ENCODE measurements at places on chromosomes 12 and 14.

GRCh38 chr12:77062846-77063461 lies 2.4 kb downstream of the E2F7 start:
- no peak for DNase-seq

GRCh38 chr12:40691913-40692764 lies at the start of gene CNTN1:
Gene CNTN1, plus strand, starts transcription at chr12:40692439.
- no peak for DNase-seq

- no peak for DNase-seq
Observed at GRCh38 chr14:102984336-102985102, 62.1 kb downstream of the AMN start.

DNA sequence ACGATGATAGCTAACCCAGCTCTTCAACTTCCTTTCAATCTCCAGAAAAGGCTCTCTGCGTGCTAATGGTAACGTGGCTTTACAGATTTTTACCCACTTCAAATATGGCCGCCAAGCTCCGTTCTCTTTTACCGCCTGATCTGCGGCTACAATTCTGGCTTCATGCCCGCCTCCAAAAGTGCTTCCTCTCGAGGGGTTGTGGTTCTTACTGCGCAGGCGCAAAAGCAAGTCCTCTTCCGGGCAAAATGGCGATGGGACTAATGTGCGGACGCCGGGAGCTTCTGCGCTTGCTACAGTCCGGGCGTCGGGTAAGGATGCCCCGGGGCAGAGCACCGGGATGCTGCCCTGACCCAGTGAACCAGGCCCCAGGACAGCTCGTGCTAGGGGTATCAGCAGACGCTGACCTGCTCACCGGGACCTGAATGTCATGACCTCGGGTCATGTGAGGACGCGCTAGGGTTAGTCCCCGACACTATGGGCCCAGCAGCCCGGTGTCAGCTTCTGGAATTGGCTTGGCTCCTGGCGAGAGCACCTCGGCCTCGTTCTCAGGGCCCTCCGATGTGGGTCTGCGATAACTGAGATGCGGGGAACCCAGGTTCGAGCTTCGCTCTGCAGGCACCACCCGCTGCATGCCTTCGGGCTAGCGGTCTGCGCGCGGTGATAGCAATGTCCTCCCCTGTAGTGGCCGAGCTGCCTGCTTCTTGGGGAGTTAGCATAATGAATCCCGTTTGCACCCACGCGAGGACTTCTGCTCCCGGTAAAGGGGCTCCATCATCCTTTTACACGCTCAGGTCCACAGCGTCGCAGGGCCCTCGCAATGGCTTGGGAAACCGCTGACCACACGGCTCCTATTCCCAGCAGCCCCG lies at the start of gene OXA1L:
TSS of gene OXA1L (plus strand) at position 232 of the 866 bp plus-strand sequence. CDS start at position 246, 14 bp downstream.
- peak; percentile 79 for DNase-seq

DNA sequence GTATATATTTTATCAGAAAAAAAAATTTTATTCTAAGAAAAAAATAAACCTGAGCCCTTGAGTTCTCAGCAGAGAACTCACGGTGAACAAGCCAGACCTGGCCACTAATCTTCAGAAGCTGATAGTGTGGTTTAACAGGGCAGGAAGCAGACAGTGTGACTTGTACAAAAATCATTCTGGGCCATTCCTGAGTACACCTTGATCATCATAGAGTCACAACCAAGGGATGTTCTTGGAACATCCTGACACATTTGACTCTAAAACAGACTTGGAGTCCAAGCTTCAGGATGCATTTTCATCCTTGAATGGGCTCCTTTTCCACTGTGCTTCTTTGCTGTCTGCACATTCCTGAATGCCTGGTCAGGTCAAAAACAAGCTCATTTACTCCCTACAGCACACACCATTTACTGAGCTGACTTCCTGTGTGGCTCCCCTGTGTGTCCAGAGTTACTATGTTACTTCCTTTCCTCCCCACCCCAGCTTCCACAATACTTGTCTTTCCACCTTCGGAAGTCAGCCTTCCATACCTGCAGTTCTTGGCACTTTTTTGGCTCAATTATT lies 112.0 kb downstream of the ANO6 start:
- no peak for DNase-seq

DNA sequence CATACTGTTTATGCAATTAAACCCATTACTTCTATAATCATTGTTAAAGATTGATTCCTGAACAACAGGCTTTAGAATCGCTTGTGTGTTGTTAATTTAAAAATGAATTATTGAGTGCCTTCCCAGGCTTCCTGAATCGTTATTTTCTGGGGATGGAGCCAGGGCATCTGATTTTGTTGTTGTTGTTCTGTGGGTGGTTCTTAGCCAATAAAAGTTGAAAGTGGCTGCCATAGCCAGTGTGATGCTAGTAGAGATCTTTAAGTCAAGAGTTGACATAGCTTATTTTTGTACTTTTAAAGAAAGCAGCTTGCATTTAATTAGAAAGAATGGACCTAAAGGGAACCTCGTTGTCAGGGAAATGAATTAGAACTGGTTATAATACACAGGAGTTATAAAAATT lies 6.4 kb downstream of the GOLGA5 start:
- no peak for DNase-seq

DNA sequence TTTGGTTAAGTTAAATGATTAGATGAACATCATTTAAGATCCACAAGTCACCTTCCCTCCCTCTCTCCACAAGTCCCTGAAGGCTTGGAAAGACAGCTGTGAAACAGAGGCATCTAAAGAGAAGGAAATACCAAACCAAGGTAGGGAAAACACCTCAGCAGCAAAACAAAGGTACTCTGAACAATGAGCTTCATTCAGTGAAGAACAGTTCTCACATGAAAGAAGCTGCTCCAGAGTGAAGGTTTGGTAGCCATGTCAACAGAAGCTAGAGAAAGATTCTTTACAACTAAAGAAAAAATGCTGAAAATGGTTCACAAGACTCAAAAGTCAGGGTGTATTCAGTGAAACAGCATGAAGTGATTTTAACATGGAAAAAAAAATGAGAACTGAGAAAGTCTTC lies 69.4 kb downstream of the FGD6 start:
- DNase-seq, result no peak

DNA sequence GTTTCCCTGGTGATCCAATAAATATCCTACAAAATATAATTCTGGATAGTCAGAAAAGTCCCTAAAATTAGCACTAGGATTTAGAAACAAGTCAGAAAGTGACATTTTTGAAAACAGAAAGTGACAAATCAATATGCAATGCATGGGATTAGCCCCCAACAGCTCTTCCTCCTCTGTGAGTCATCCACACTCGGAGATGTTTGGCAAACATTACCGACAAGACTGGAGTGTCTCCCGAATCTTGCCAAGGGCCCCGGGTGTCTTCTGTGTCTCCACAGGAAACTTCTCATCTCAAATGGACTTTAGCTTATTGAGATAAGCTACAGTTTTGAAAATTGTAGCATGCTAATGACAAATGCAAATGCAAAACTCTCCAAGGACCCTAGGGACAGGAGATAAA lies 398.9 kb upstream of the CCDC196 start:
- DNase-seq, result no peak

- no peak for DNase-seq
Observed at GRCh38 chr12:108690542-108691174, 40.7 kb downstream of the CORO1C start.

DNA sequence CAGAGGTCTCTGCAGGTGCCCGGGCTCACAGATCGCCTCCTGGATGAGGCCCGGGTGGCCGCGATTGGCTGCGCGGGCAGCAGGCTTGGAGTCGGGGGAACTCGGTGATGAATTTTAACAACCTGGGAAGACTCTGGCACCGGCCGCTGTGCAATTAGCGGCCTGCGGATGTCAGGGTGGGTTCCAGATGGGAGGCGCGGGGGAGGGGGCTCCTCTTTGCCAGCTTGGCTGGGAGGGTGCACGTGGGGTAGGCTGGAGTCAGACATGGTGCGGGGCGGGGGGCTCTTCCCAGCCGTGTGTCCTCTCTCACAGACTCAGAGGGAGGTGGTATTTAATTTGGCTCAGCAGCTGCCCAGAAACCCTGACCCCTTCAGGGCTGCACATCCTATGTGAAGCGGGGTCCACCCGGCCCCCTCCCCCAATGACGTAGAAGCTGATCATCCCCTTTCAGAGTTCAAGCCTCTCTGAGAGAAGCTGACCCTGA lies 81.4 kb downstream of the KIF26A start:
- DNase-seq, result no peak

DNA sequence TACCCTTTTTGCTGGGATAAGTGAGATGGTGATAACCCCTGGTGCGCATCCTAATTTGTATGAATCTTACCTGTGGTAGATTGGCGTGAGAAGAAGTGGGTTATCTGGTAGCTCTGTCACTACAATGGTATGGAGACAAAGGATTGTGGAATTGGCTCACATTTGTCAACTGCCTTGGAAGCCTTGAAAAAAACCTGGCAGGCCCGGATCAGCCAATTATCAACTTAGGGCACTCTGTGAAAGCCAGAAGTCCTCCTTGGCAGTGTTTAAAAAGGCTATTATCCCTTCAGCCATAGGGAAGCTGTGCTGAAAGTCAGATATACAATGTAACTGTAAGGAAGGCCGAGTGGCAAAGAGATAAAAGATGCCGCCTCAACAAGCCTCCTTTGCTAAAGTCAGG lies 56.5 kb downstream of the WASHC3 start:
- no peak for DNase-seq

DNA sequence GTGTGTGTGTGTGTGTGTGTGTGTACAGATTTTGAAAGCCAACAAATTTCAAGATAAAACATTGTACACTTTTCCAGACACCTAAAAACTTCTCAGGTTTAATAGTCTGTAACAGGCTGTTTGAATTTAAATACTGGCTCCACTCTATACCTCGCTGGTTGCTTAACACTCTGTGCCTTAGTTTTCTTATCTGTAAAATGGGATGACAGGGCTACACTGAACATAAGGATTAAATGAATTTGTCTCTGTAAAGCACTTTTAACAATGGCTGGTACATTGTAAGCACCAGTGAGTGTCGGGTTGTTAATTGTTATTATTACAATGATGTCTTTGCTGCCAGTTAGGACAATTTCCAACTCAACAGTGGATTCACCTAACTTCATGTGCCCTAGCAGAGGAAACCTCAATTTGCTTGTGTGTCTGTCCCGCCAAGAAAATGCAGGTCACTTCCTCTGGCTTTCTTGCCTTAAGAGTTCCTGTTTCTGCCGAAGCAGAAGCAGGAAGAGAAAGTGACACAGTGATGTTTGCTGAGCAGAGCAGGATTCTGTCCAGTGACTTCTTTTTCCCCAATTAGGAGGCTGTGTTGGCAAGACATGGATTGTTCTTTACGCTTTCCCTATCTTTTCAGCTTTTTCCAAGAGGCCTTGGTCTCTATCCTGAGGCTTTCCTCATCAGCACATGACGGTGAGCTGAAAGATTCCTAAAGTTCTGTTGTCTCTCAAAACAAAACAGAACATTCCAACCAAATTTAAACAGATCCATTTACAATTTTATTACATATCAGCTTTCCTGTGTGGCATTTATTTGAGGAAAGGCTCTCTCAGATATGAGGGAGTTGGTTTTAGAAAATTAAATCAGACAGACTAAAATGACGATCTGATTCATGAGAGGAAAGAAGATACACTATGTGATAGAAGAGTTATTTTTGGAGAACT lies 154.1 kb upstream of the ATP2B1 start:
- DNase-seq, result no peak

DNA sequence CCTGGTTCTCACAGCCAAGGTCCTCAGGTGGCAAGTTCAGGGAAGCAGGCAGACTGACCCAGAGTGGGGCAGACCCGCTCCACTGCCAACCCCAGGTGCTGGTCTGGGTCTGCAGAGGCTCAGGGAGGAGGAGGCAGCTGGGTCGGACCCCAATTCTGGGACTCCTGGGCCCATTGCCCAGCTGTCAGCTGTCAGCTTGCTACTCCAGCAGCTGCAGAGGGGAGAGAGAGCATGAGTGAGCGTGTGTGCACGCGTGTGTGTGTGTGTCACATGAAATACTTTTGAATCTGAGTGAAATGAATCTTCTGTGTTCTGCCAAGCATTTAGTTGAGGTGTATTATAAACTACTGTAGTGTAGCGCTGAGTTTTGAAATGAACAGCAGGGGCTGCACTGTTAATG lies 30.8 kb downstream of the XRCC3 start:
- no peak for DNase-seq

DNA sequence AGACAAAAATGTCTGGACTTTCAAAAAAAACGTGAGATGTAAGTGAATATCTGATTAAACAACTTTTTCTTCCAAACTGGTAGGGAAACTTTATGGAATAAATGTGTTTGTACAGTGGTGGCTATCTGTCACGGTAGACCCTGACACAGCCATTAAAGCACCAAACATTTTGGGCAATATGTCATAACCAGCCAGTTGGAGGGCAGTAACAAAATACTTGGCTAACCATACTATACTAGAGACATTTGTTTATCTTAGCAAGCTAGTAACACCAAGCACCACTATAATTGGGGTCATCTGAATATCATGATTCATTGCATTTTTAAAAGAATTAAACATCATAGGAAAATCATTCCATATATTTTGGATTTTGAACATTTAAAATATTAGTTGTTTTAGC lies 6.0 kb upstream of the MYF6 start:
- DNase-seq, result no peak

DNA sequence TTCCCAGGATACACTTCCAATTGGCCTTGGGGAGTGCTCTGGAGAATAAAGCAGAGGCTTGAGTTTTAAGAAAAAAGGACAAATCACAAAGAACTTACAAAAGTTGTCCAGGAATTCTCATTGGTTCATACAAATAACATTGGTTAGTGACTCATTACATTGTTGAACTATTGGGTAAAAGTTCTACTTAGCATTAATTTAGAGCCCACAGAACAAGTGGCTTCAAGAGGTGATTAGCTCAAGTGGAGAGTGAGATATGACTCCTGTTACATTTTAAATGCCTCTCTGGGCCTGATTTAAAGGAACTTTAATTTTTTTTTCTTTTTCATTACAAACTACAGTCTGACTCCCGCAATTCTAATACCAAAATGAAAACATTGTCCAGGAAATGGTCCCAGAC lies 72.9 kb downstream of the ASCL4 start:
- no peak for DNase-seq

GRCh38 chr12:98295681-98296080 lies 219.7 kb upstream of the TMPO start:
- no peak for DNase-seq

GRCh38 chr14:91155626-91156089 lies 41.8 kb downstream of the DGLUCY start:
- DNase-seq, result no peak

DNA sequence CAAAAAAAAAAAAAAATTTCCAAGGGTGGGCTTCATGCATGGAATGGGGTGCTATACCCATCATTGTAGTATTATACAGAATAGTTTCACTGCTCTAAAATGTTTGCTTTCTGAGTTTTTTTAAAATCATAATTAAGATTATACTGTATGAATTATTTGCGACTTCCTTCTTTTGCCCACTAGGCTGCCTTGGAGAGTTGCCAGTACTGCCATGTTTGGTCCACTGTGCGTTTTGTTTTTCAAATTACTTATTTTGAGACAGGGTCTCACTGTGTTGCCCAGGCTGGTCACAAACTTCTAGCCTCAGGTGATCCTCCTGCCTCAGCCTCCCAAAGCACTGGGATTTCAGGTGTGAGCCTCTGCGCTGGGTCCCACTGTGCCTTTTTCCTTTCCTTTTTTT lies 19.9 kb downstream of the PLBD2 start:
- no peak for DNase-seq

GRCh38 chr14:93317210-93317874 lies 15.5 kb downstream of the BTBD7 start:
- DNase-seq, result no peak

- DNase-seq, result no peak
Observed at GRCh38 chr14:100896369-100897060, 7.0 kb downstream of the RTL1 start.

Measured in stimulated activated CD4-positive, alpha-beta T cell treated with anti-CD3 and anti-CD28 coated beads, TNF-alpha, amount 100 ng/mL, for 1 hour (primary cell).